ENCODE measurements at places on chromosomes 16 and 17. TPM values are rescaled to one million over a fixed set of nuclear protein-coding genes. Genes with fewer than 3 reads are reported as not detected.

The FKBP10 gene
- total RNA-seq = 10.4 TPM

DNA sequence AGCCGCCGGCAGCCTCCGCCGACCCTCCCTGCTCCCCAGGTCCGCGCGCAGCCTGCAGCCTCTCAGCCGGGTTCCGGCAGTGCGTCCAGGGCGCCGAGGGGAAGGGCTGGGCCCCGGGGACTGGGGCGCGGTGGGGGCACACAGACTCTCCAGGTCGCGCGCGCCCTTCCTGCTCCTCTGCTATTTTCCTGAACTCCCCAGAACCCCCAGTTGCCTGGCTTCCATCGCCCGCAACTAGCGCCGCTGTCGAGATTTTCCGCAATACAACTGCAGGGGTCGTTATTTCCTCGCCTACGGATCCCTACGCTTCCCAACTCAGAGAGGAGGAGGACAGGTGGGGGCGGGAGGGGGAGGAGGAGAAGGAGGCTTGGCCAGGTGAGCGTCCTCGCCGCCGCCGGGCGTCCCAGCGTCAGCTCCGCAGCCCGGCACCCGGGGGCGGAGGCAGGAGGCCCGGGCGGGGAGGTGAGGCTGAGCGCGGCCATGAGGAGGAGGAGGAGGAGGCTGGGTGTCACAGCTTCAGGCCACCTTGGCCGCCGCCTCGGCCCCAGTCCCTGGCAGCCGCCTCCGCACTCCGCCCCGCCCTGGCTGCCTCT is at the start of gene CA10:
Gene CA10, minus strand, starts transcription at position 265 of the 593 bp plus-strand sequence.
- no peak for DNase-seq

DNA sequence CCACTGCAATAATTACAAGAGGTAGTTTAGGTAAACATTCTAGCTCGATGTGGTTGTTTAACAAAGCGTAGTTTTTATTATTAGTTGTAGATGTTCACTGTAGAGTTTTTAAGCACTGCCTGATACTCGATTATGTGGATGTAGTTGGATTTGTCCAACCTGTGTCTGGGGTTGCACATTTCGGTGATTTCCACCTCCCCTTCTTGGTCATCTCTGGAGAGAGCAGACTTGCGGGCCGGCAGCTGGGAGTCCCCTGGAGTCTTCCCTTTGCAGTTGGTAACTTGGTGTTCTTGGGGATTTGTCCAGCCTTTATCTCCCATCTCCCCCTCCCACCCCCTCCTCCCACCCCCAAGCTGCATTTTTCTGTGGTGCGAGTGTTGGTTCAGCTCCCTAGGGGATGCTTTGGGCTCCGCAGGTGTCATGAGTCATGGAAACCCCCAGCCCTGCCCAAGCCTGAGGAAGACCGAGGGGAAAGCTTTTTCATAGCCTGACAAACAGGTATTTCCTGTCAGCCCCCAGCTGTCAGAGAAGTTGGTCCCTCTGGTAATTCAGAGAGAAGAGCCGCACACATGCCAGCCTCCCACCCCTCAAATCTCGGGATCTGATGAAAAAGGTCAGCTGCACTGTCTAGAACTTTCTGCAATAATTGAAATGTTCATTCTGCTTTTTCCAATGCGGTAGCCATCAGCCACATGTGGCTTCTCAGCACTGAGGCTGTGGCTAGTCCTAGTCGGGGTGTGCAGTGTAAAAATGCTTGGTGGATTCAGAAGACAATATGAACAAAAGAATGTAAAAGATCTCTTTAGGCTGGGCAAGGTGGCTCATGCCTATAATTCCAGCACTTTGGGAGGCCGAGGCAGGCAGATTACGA is 50.3 kb downstream of the KSR1 start:
- DNase-seq = no peak

DNA sequence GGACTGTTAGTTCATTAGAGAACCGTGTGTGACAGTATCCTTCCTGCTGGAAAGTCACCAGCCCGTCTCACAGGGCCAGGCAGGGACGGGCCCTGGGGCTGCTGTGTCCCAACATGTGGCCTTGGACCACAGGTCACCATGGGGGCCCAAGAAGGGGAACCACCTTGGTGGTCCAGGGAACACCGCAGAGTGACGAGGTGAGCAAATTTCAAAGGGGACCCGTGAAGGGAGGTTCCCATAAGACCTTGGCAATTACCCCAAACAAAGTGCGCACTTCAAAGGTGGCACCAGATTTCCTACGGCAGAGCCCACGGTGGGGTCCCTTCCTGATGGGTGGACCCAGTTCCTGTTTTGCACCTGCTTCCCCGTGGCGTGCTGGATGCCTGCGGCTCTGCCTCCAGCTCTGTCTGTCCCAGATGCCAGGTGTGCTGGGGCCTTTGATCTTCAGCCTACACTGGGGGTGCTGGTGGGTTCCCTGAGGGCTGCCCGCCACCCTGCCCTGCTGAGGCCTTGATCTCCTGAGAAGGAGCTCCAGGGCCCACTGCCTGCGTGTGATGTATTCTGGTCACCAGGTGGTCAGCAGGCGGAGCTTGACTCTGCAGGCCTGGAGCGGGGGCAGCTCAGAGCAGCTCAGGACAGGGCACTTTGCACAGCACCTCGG is 27.0 kb downstream of the SLC7A5 start:
- no peak for DNase-seq

GRCh38 chr16:84451781-84452180 is 52.7 kb downstream of the MEAK7 start:
- DNase-seq = no peak

Measured in left ventricle myocardium inferior (tissue), 1 donor.